CD4-positive, alpha-beta T cell treated with Interleukin-4 for 1 hour (primary cell): ENCODE measurements at places on chromosomes 1 and 21.

DNA sequence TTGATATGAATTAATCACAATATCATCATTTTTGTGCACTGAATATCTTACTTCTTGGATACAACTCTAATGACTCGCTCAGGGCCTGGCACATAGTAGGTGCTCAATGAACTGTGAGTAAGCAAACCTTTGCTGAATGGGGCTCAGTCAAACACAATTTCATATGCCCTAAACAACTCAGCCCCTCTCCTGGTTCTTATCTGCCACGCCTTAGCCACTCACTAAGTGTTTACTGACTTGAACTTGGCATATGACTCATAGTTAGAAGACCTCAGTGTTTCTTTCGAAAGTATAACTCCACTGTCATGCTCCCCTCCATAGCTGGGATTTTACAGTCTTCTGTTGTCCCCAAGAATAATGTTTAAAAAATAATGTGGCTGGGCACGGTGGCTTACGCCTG lies 4.8 kb upstream of the IFNLR1 start:
- DNase-seq = peak; percentile 21

GRCh38 chr1:235079443-235080296 lies 49.0 kb downstream of the TOMM20 start:
- DNase-seq = no peak

DNA sequence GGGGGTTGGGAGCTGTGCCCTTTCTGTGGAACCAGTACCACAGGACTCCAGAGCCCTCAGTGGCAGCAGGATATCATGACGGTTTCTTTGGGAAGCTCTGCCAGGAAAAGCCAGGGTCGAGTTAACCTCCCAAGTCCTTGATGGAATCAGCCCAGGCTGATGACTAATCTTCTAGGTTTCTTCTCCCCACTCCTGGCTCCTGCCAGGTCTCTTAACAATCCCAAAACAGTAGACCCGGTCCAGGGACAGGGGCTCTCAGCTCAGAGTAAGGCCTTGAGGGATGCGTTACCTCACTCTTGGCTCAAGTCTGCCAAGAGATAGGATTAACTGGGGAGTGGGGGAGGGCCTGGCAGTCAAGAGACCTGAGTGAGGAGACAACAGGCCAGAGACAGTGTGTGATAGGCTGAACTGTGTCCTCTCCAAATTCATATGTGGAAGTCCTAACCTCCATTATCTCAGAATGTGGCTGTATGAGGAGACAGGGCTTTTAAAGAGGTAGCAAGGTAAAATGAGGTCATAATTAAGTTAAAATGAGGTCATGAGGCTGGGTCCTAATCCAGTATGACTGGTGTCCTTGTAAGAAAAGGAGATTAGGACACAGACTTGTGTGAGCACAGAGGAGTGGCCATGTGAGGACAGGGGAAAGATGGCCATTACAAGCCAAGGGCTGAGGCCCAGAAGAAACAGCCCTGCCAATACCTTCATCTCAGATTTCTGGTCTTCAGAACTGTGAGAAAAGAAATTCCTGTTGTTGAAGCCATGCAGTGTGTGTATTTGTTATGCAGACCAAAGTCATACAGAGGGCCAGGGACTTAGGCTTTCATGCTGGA lies 95.0 kb downstream of the BEND5 start:
- DNase-seq = no peak

DNA sequence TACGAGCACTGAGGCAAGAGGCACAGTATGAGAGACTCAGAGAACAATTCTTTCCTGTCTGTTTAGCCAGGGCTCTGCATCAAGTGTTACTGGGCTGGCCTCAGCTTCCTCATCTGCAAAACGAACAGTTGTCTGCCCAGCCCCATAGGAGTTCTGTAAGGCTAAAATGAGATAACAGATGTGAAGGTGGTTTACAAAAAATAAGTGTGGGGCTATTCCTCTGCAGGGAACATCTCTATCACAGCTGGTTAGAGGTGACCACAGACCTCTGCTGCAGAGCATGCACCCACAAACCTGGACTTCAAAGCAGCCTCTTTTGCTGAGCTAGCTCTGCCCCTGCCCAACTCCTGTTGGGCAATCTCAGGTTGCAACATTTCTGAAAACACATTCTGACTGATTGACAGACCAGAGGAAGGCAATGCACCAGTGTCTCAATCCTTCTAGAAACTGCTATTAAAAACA lies 10.5 kb upstream of the OLIG1 start:
- peak; percentile 63 for DNase-seq

- no peak for DNase-seq
Observed at GRCh38 chr1:214027498-214027897, 39.7 kb downstream of the PROX1 start.

DNA sequence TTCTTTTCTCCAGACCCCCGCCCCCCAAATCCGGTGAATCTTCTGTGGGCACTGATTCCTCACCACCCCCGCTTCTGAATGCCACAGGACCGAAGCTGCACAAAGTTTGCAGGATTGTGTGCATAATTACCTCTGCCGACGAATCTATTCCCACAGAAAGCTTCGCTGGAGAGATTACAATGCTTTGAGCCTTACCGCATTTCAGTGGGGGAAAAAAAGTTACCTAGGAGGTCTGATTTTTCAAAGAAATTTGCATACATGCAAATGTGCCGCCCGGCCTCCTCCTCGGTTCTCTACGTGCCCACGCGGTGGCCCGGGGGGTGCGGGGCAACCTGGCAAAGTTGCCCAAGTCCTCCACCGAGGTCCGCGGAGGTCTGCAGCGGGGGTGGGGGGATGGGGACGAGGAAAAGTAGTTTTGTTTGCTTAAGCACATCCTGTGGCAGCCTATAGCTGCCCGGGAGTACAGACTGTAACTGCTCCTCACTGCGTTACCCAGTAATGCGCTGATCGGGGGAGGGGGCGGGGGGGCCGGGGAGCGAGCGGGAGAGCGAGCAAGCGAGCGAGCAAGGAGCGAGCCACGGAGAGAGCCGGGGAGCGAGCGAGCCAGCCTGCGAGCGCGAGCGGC lies 563 bp upstream of the NFIA start:
- peak; percentile 49 for DNase-seq

DNA sequence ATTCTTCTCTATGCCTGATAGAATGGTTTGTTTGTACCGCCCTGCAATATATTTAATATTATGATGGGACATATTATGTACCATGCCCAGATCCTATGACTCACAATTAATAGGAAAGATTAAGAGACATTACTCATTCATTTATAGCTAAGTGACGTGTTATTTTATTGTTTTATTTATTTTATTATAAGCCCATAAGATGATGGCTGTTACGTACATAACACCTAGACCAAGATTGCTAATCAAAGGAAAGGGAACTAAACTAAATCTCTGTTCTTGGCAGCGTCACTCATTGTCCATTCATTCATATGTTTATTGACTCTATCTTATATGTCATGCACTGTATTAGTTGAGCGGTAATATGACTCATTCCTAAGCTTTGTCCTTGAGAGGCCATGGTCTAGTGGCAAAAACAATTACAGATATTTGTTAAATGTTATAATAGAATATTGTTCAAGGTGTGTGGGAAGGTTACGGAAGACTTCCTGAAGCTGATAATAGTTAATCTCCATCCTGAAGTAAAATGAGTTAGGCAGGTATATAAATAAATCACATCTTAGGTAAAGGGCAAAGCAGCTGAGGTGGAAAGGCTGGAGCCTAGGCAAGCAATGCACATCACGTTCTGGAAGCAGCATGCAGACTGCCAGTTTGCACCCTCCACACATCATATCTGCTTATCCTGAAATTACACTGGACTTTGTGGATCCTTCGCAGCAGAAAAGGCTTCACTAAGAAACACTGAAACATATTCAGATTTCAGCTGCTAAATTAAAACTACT lies 16.6 kb upstream of the CD55 start:
- DNase-seq = no peak

GRCh38 chr1:33005838-33006421 lies 30.8 kb downstream of the AK2 start:
- no peak for DNase-seq

DNA sequence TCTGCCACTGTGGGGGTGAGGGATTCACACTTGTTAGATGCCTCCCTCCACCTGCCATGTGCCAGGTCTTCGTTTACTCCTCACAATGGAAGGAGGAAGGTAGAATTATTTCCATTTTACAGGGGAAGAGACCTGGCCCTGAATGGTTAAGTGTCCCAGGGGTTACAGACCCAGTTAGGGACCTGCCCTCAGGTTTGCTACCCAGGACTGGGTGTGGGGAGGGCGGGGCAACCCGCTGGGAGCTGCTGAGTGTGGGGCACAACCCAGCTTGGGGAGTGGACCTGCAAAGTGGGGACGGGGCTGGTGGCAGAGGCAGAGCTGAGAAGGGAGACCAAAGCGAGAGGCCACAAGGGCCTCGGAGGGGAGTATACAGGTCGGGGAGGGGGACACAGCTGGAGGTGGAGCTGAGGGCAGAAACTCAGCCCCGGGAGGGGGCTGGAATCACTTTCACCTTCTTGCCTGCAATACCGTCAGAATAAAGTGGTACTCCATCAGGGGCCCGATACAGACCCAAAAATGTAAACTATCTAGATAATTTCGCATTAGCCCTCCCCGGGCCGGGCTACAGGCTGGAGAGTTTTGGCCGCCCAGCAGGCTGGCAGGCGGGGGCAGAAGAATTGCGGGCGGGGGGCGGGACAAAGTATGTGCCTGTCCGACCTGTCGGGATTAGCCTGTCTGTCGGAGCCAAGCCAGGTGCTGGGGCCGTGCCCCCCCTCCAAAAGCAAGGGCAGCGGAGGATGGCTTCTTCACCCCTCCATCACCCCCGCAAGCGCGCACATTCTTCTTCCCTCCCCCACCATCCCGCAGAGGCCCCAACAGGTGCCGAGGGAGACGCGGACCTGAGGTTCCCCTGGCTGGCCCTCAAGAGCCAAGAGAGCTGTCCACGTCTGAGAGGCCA lies 1.4 kb downstream of the RSPO1 start:
- no peak for DNase-seq

DNA sequence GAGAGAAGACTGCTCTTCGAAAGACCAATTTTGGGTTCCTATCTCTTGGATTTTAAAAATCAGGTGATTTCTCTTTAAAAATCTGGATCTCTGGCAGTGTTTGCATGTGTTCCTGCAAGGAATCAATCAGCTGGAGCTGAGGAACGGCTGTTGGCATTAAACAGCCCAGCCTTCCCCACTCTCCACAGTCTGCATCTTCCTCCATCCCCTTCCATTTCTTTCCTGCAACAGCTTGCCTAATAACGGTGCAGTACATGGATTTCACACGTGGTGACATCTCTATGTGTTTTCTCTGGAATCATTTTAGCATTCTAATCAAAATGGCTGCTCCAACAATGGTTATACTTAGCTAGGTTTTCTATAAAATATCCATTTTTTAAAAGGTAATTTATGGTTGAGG lies 20.0 kb downstream of the RIPPLY3 start:
- DNase-seq = no peak

- DNase-seq = no peak
Observed at GRCh38 chr1:27179379-27179778, 24.5 kb upstream of the SLC9A1 start.

DNA sequence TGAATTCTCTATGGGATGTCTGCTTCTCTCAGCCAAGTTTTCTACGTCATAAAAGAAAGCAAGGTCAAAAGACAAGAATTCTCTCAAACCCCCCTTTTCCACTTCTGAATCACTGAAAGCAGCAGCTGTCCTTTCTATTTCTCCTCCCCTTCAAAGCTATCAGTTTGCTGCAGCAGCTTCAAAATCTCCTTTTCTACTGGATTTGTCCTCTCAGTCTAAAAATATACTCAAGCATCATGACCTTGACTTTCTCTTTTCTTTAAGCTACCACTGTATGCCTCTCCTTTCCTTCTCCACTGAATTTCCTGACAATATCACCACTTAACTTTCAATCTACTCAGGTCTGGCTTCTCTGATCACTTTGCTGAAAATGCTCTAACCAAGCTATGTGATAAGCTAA lies 1.9 kb downstream of the WDR64 start:
- no peak for DNase-seq

DNA sequence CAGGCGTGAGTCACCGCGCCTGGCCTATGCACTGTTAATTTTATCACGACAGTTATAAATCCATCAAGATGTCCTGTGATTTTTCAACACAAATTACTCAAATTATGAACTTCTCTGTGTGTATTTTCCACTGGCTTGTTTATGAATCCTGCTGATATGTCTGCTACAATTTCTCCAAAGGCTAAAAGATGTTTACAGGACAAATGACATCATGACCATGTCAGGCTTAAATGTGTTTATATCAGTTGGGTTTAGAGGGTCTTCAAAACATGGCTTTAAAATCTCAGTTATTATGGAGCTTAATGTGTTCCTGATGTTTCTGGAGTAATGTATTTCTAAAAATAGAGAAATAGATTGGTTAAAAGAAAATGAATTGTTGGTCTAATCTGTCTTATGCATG lies 44.0 kb upstream of the ERG start:
- DNase-seq = no peak

- no peak for DNase-seq
Observed at GRCh38 chr1:162984699-162985098, 84.5 kb upstream of the RGS4 start.
